NCI-H526 treated with DMSO at 0.1 percent for 48 hours (cell line): ENCODE measurements at places on chromosomes 6 and 20.

DNA sequence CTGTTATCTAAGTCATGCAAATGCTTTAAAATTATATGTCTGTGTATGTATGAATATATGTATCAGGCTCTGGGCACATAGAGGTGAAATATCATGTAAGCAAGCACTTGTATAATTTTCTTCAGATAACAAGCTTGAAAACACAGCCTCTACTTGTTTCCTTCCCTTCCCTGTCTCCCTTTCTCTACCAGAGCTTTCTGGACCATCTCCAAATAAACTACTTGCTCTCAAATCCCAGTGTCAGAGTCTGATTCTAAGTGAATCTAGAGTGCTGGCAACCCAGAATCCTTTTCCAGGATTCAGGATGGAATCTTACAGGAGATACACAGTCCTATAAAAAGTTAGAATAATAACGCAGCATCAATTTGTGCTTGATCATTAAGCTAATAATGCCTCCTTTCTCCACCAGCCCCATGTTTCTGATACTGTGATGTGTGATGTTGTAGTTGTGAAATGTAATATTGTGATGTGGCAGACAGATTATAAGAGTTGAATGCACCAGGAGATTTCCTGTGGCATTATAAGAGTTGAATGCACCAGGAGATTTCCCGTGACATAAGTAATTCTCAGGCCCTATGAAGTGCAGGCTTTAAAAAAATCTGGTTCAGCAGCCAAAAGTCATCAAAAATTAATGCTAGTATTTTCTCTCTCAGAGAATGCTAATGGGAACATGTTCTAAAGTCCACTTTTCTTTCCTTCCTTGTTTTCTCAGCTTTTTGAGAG lies 89.6 kb downstream of the PCSK2 start:
- no peak for DNase-seq

DNA sequence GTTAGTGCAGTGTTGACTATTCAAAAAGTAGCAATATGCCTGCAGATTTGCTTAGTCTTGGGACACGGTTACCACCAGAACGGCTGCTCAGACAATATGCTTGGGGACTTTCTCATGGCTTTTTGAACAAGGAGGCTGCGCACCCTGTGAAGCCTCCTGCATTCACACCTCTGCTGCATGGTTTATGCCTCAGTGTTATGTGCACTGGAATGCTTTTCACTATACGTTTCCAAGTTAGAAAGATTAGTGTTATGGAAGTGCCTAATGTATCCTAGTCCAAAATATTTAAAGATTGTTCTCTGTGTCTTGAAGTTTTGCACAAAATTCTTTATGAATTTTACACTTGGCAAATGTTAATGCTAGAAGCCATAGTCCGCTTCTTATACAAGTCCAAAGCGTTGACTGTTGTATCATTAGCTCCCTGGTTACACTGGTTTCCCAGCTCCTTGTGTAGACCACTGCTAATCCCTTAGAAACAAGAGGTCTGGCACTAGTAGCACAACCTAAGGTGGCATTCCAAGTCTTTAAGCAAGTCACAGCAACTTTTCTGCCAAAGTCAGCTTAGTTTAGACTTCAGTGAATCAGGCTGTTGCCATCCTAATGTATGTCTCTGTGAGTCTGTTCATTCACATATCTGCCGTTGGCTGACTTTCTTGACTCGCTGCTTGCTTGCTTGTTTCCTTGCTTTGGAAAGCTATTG lies 26.3 kb upstream of the SLC22A1 start:
- DNase-seq: no peak

DNA sequence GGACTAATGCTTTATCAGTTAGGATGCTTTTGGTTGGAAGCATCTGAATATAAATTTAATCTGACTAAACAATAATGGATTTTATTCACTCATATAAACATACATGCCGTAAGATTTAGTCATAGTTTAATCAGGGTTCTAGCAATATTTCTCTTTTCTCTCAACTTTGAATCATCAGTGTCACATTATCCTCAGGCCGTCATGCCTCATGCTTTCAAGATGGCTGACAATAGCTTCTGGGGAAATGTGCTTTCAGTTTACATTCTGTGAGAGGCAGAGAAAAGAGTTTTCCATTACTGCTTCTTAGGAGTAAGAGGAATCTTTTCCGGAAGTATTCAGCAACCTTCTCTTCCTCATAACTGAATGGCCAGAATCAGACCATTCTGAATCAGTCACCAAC lies 162.2 kb downstream of the GJA1 start:
- DNase-seq: no peak

- DNase-seq: peak; percentile 94
These were observed 128.6 kb upstream of the FAM83B start for GRCh38 chr6:54717849-54718455.

- DNase-seq: no peak
These were observed 45.9 kb upstream of the CSE1L start for GRCh38 chr20:48999890-49000870.

DNA sequence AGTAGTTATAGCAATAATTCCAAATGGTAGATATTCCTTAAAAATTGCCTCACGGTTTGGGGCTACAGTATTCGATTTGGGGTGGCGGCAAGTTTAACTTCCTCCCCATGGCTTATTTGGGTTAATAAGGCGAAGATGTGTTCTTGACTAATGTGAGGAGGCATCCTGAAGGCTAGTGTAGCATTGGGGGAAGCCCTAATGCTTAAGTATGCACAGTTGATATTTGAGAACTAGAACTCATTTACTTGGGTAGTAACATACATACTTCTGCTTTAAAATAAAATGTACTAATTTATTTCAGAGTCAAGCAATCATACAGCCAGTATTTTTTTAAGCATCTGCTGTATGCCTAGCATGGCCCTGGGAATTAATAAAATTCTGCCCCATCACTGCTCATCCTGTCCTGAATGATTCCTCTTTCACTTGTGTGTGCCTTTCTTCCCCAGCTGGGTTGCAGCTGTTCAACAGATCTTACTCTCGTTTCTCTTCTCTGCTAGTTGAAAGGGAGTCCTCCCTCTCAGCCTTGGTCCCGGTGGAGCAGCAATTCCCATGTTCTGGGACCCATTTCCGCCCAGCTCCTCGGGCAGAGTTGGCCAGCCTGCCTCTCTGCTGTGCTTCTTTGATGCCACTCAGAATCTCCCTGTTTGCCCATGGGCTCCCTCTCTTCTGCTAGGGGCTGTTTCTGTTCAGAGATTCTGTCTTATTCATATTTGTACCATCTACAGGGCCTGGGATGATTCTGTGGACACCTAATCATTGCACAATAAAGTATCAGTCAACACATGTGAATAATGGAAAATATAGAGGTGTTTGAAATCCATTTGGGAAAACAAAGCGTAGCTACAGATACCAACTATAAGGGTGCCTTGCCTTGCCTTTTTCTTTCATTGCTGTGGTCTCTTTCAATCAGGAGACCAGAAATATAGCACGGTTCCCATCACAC lies 104.8 kb downstream of the ARID1B start:
- no peak for DNase-seq

- DNase-seq: no peak
These were observed 82.2 kb upstream of the NAA20 start for GRCh38 chr20:19934792-19935491.

GRCh38 chr6:14816116-14816859 lies 429.6 kb upstream of the JARID2 start:
- DNase-seq: peak; percentile 98

- no peak for DNase-seq
These were observed 860.3 kb upstream of the SLC35B3 start for GRCh38 chr6:9295644-9296043.

DNA sequence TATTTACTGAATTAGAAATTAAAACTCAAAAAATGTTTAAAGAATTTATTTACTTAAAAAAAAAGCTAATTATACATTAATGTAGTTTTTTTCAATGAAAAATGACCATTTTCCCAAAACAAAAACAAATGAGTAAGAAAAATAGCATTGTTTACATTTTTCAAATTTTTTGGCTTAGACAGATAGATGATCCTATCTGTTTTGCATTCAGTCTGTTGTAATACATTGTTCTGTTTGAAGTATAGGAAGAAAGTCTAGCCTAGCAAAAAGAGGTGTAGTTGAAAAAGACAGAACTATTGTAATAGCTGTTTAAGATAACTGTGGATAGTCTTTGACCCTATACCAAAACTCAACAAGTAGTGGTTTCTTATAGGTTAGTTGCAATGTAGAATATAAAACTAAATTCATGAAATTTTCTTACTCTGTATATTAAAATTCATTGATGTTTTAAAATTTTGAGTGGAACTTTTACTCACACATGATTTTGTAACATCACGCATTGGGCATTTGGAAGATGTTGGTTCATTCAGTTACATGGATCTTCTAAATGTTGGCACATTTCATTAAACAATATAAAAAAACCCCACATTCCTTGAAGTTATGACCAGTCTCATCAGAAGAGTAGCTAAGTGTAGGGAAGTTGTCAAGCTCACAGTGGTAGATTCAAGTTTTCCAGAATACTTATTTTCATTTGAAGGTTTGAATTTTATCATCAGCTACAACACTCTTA lies 62.0 kb downstream of the KCNS1 start:
- DNase-seq: no peak

DNA sequence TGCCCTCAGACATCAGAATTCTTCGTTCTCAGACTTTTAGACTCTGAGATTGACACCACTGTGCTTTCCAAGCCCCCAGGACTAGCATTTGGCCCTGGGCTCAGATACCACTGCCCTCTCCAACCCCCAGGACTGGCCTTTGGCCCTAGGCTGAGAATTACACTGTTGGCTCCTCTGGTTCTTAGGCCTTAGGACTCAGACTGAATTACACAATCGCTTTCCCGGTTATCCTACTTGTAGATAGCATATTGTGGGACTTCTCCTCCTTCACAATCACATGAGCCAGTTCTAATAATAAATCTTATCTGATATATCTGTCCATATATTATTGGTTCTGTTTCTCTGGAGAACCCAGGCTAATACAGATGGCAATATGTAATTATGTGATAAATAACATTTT lies 1725.5 kb downstream of the GRIK2 start:
- DNase-seq: no peak

GRCh38 chr20:47440857-47441773 lies 60.6 kb upstream of the NCOA3 start:
- DNase-seq: no peak

DNA sequence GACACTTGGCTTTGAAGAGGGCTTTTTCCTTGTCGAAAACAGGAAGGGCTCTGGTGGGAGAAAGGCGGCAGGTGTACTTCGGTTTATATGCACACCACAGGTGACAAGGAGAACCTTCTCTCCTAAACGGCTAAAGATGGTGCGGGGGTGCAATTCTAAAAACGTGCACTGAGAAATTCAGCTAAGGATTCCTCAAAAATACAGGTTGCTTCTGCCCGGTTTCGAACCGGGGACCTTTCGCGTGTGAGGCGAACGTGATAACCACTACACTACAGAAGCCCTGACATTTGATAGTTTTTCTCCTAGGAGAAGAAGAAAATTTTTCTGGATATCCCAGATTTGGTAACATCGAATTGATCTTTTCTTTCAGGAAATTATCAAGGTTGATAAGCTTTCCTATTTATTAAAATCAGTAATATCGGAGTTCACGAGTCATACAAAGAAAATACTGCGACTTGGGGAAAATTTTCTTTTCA lies 32.0 kb downstream of the POM121L2 start:
- DNase-seq: no peak

DNA sequence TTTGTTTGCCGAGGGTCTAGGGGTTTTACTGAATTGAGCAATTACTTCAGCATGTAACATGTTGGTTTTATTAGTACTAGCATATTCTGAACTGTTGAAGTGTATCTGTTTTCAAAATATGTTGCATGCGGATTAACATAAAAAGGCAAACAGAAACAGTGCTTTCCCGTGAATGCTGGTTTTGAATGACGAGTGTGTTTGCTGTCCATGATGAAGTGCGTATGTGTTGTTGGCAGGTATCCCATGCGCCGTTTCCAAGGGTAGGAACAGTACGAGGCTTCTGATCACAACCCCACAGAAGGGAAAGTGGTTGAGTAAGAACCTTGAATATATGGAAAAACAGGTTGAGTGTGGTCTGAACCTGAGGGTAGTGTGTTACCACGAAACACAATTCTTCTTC lies 232.9 kb downstream of the SAMD5 start:
- no peak for DNase-seq

- DNase-seq: no peak
These were observed 87.0 kb upstream of the B3GAT2 start for GRCh38 chr6:71043902-71044301.

DNA sequence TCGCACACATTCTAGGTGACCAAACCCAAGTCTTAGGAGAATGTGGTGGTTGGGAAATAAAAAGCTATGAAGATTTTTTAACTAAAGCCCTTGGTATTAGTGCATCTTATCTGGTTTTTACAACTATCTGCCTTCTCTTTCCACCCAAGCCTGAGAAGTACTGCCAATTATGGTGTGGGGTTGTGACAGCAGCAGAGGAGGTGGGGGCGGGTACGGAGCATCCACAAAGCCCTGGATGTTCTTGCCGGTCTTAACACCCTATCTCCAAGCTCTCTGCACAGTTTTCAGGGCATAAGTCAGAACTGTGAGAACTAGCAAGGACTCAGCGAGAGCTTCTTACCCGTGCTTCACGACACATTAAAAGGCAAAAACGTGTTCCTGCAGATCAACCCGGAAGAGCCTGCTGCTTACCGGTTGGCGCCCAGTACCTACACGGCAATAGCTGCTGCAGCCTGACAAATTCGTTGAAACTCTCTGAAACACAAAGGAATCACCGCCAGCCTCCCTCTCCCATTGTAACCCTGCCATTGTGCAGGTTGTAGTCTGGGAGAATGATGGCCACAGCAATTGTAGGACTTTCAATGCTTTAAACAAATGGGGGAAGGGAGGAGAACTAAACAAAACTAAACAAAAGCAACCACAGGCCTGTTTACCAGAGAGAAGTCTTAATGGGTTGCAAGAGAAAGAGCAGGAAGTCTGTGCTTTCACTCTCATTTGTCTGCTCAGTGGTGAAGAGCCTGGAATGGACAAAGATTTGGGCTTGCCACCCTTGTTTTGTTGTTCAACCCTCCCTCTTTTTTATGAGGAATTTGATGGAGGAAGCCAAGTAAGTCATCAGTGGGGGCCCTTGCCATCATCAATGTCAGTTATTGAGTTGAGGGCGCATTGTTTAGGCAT lies 461.0 kb upstream of the JARID2 start:
- DNase-seq: no peak

GRCh38 chr20:45266977-45267376 lies 12.6 kb upstream of the SLPI start:
- no peak for DNase-seq

GRCh38 chr6:53680489-53680888 lies 14.9 kb upstream of the KLHL31 start:
- DNase-seq: no peak

DNA sequence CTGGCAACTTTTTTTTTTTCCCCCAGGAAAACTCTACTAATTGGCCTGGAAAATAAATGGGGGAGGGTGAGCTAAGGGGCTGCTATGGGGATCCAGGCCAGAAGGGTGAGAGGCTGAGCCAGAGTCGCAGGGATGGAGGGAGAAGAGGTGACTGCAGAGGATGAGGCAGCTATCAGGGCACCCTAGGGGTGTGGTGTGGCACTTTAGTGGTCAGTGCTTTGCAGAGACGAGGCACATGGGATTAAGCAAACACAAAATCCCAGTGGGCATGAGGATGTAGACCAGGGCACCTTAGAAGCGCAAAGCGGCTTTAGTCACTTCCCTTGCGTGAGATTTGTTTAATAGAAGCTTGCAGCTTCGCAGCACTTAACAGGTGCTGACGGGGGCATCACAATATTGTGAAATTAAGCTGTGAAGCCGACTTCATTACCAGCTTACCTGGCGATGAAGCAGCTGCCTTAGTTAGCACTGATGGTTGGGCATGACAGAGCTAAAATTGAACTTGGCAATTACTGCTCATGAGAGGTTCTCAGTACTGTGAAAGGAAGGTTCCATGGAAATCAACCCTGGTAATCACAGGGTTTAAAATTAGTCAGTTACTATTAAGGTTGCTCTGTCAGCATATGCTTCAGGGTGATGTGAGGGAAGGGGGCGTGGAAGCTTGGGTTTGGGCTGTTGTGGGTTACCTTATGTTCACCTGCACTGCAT lies 26.0 kb downstream of the TOX2 start:
- DNase-seq: no peak
